ENCODE measurements at places on chromosomes 2 and 18.

GRCh38 chr2:181165199-181165868 is 184.9 kb downstream of the UBE2E3 start:
- no peak for DNase-seq

- DNase-seq, result no peak
Measured at GRCh38 chr18:58152891-58153290, 108.9 kb downstream of the NEDD4L start.

DNA sequence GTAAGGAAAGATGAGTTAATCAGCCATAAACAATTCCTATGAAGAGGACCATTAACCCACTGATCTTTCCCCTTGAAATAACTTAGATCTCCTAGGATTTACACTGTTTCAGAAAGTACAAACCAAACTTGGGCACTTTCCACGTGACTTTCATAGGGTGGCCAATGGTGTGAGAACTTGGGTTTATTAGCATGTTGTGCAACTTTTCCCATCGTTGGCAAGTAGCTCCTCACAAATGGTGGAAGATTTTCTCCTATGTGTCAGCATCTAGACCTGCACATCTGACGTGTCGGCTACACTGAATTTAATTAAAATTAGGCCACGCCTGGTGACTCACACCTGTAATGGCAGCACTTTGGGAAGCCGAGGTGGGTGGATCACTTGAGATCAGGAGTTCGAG is 116.3 kb downstream of the GALNT1 start:
- no peak for DNase-seq

DNA sequence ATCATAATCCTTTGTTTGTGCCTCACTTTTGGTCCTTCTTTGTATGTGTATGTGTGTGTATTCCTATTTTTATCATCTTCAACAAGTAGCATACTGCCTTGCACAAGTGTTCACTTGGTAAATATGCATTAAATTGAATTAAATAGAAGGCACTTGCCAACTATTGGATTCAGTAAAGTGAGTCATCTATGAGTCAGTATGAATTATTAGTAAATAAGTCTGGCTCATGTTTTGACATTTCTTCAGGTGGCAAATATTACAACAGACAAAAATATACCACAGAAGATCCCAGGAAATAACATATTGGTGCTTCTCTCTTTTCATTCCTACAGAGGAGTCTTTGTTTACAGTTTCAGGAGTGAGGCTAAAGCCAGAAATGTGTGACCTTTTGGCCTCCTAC is 84.1 kb downstream of the CDK15 start:
- no peak for DNase-seq

GRCh38 chr2:69743847-69744264 is 1.9 kb downstream of the ANXA4 start:
- DNase-seq, result no peak

DNA sequence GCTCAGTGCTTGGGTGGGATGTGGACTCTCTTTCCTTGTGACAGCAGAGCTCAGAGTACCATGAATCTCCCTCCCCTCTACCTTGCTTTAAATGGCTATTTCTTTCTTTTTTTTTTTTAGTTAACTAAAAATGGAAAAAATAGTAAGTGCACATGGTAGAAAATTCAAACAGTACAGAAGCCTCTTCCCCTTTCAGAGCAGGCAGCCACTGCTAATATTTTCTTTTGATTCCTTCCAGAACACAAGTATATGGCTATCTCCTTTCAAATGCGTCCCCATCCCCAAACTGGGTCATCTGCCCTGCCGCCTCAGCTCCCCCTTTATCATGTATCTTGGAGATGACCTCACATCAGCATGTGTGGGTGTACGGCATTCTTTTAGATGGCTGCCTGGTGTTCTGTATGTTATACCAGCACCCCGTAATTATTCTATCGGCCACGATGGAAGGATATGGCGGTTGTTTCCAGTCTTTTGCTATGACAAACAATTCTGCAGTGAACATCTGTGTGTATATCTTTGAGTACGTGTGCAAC is 70.5 kb upstream of the DLX2 start:
- no peak for DNase-seq
